Airway epithelial cell (primary cell): ENCODE measurements at places on chromosomes 13 and 19. TPM values are rescaled to one million over a fixed set of nuclear protein-coding genes. Genes with fewer than 3 reads are reported as not detected.

Gene LPAR2
- 10.9 and 15.1 TPM in 2 replicates for total RNA-seq

Gene UBE2L5
- not detected in 2 replicates for total RNA-seq

Gene ARHGAP45
- total RNA-seq = 9.0 and 12.5 TPM in 2 replicates

Gene SIGLEC6
- total RNA-seq = not detected in 2 replicates

Gene IRS2
- 9.6 and 13.5 TPM in 2 replicates for total RNA-seq

Gene WDR87
- not detected in 2 replicates for total RNA-seq

Gene CFD
- 3.5 and 6.6 TPM in 2 replicates for total RNA-seq

Gene FCAR
- not detected in 2 replicates for total RNA-seq

Gene OR4F17
- total RNA-seq = not detected in 2 replicates

Gene ZNF229
- total RNA-seq = 3.2 and 5.4 TPM in 2 replicates

Gene NLRP7
- not detected in 2 replicates for total RNA-seq

Gene TNFRSF19
- 2.3 and 2.7 TPM in 2 replicates for total RNA-seq

Gene CAPN12
- 7.4 and 8.9 TPM in 2 replicates for total RNA-seq

Gene LAIR1
- not detected in 2 replicates for total RNA-seq

Gene RPS16
- 1,883 and 2,869 TPM in 2 replicates for total RNA-seq

Gene SRRM5
- not detected in 2 replicates for total RNA-seq

Gene PTGER1
- 0.35 and 1.0 TPM in 2 replicates for total RNA-seq

Gene SULT2A1
- total RNA-seq = not detected in 2 replicates

Gene KRTDAP
- 40.4 and 58.3 TPM in 2 replicates for total RNA-seq

Gene MAB21L1
- 0.28 TPM in 2 replicates for total RNA-seq

Gene ZNF587
- total RNA-seq = 9.0 and 9.9 TPM in 2 replicates

Gene NOVA2
- not detected in 2 replicates for total RNA-seq

Gene CD79A
- not detected in 2 replicates for total RNA-seq

Gene ACP4
- total RNA-seq = not detected in 2 replicates

Gene STARD13
- total RNA-seq = 3.0 and 4.1 TPM in 2 replicates

Gene CRLF1
- total RNA-seq = 1.2 and 2.4 TPM in 2 replicates

Gene HSD17B14
- total RNA-seq = 1.1 and 2.4 TPM in 2 replicates

Gene FXYD5
- total RNA-seq = 80.3 and 113 TPM in 2 replicates

Gene CBY2
- not detected in 2 replicates for total RNA-seq

Gene CYP4F8
- total RNA-seq = not detected in 2 replicates

Gene FDX2
- 33.3 and 40.1 TPM in 2 replicates for total RNA-seq

Gene TEX101
- not detected in 2 replicates for total RNA-seq

Gene OCEL1
- 1.2 and 5.9 TPM in 2 replicates for total RNA-seq

Gene TEX30
- total RNA-seq = 9.9 and 11.1 TPM in 2 replicates

Gene LRRC63
- not detected in 2 replicates for total RNA-seq

Gene TMEM161A
- 36.8 and 41.5 TPM in 2 replicates for total RNA-seq

Gene IFNL3
- not detected in 2 replicates for total RNA-seq

Gene NCAN
- not detected in 2 replicates for total RNA-seq

Gene HCN2
- total RNA-seq = 0.63 and 0.98 TPM in 2 replicates

Gene PNMA8B
- 0.05 and 0.28 TPM in 2 replicates for total RNA-seq

Gene ZNF296
- 0.98 and 4.7 TPM in 2 replicates for total RNA-seq

Gene DCT
- not detected in 2 replicates for total RNA-seq

Gene CA11
- total RNA-seq = 2.1 and 2.4 TPM in 2 replicates

Gene IGFL3
- total RNA-seq = 0.88 and 2.3 TPM in 2 replicates

Gene CYP2B6
- total RNA-seq = not detected in 2 replicates

Gene MCEMP1
- not detected in 2 replicates for total RNA-seq

Gene IGFL1
- total RNA-seq = 0.37 and 0.85 TPM in 2 replicates

Gene ZNF560
- total RNA-seq = 0.49 TPM in 1 of 2 replicates, not detected in the other

Gene ARL11
- total RNA-seq = 0.07 TPM in 1 of 2 replicates, not detected in the other

Gene RABAC1
- 166 and 177 TPM in 2 replicates for total RNA-seq

Gene SEMA6B
- total RNA-seq = 0.05 and 0.35 TPM in 2 replicates

Gene ITGBL1
- total RNA-seq = 0.23 and 0.63 TPM in 2 replicates

Gene C19orf38
- total RNA-seq = not detected in 2 replicates

Gene LRG1
- total RNA-seq = 0.09 and 0.56 TPM in 2 replicates

Gene KLK2
- total RNA-seq = not detected in 2 replicates
